ENCODE measurements at places on chromosomes 16 and 17. TPM values are rescaled to one million over a fixed set of nuclear protein-coding genes. Genes with fewer than 3 reads are reported as not detected.

Gene TRPV2
- total RNA-seq = 0.63 TPM

Gene SLC9A5
- 1.7 TPM for total RNA-seq

Gene NOS2
- 0.15 TPM for total RNA-seq

Gene PROCA1
- total RNA-seq = 2.2 TPM

Gene PIK3R5
- total RNA-seq = 0.18 TPM

Gene NUDT7
- 5.0 TPM for total RNA-seq

Gene NHLRC4
- total RNA-seq = 0.12 TPM

Gene WNT9B
- not detected for total RNA-seq

Gene PPM1E
- total RNA-seq = 0.09 TPM

All from A549 treated with CpdA at 1 μM for 4 hours (cell line).